Smooth muscle cell of the brain vasculature (primary cell): ENCODE measurements at places on chromosomes 7 and 10.

DNA sequence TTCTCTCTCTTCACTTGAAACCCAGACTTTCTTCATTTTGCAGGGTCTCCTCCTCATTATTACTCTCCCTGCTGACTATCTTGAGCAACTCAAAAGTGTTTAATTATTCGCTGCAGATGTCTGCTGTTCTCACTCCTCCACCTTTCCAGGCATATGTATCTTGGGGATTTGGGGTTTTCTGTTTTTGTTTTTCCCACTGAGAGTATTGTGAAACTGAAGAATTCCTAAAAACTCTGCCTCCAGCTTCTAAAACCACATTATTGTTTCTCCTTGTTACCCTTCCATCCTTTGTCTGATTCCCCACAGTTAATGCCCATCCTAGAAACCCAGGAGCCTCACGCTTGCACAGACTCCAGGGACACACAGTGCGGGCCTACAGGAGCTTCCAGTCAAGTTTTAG lies 51.3 kb downstream of the WNT2 start:
- DNase-seq: no peak

DNA sequence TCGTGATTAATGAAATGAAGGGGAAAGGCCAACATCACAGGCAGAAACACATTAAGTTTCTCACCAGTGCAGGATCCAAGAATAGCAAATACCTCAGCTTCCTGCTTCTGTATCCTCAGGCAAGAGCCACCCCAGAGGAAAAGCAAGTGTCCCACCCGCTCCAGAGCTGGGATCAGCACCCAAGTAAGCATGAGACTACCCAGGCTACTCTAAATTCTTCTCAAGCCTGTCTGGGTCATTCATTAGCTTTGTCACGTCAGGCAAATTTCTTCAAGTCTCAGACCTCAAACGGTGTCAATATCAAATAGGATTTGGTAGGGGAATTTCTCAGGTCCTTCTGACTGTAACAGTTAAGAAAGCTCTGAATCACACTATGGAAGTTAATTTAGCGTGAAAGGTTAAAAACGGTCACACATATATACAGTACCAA lies 59.0 kb downstream of the GNA12 start:
- DNase-seq: no peak

GRCh38 chr7:26185844-26186180 lies 14.7 kb downstream of the HNRNPA2B1 start:
- DNase-seq: no peak

GRCh38 chr10:29642990-29643389 lies 8.2 kb upstream of the SVIL start:
- no peak for DNase-seq

GRCh38 chr7:11373546-11374142 lies 400.0 kb downstream of the PHF14 start:
- DNase-seq: no peak

- DNase-seq: no peak
Observed at GRCh38 chr10:50453940-50454339, 169.8 kb downstream of the SGMS1 start.

- DNase-seq: no peak
Observed at GRCh38 chr7:138837627-138838026, 39.6 kb upstream of the ATP6V0A4 start.

- no peak for DNase-seq
Observed at GRCh38 chr7:80902716-80903308, 16.0 kb downstream of the SEMA3C start.

GRCh38 chr7:37728747-37729146 lies 45.2 kb downstream of the GPR141 start:
- DNase-seq: no peak

- peak; percentile 79 for DNase-seq
Observed at GRCh38 chr10:126252884-126253610, 135.2 kb downstream of the ADAM12 start.

GRCh38 chr7:54917613-54918391 lies 101.0 kb upstream of the EGFR start:
- no peak for DNase-seq

- no peak for DNase-seq
Observed at GRCh38 chr10:11326913-11327616, 284.4 kb downstream of the USP6NL start.

DNA sequence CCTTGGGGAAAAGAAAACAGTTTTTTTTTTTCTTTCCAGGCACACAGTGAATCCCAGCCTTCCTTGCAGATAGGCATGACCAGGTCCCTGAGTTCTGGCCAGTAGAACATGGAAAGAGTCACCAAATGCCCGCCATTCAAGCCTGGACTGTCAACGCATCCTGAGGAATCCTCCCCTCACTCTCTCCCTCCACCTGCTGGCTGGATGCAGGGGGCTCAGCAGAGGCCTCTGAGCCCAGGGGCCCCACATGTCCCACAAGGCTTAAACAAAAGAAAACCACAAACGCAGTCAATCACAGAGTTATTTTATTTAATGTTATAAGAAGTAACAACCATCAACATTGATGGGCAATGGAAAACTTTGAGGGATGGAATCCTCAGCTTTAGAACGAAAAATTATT lies 93.1 kb downstream of the JCAD start:
- no peak for DNase-seq

- DNase-seq: no peak
Observed at GRCh38 chr10:93758508-93758885, 761 bp downstream of the LGI1 start.

GRCh38 chr7:154497751-154498150 lies 445.6 kb downstream of the DPP6 start:
- no peak for DNase-seq

GRCh38 chr7:54330216-54330800 lies 211.9 kb upstream of the VSTM2A start:
- no peak for DNase-seq

DNA sequence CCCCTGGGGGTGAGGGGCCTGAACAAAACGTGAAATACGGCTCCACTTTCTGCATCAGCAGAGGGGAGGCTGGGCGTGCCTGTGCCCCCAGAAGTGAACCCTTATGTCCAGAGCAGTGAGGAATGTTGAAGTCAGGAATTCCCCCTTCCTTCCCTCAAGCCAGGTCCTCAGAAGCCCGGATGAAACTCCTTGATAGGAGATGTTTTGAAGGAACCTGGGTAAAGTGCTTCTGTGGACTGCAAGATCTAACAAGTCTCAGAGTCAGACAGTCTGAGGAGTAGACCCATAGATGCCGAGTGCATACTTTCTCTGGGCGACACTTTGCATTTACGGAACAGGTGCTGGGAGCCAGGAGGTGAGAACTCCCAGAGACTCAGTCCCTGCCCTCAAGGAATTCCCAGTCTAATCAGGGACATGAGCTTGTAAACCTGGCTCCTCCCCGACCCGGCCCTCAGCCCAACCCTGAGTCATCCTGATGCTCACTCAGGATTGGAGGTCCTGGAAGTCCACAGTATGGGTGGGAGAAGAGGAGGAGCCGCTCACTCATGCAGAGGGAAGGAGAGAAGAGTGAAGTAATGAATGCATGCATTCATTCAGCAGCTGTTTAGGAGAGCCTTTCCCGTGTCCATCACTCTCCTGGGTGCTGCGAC lies 179.5 kb upstream of the ITGB1 start:
- DNase-seq: no peak

- DNase-seq: no peak
Observed at GRCh38 chr7:116249969-116250553, 39.7 kb downstream of the TES start.

DNA sequence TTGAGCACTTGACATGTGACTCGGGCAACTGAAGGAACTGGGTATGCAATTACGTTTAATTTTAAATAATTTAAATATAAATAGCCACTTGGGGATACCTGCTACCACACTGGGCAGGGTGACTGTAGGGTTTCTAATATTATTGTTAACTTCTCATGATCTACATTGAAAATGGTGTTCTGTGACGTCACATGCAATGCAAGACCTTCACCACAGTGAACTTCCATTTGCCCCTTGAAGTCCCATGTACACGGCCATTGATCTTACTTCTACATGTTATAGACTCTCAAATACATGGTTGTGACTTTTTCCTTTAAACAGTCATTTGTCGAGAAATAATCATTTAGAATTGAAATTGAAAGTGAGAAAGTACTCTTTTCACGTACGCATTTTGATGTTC lies 154.0 kb downstream of the MGMT start:
- no peak for DNase-seq

DNA sequence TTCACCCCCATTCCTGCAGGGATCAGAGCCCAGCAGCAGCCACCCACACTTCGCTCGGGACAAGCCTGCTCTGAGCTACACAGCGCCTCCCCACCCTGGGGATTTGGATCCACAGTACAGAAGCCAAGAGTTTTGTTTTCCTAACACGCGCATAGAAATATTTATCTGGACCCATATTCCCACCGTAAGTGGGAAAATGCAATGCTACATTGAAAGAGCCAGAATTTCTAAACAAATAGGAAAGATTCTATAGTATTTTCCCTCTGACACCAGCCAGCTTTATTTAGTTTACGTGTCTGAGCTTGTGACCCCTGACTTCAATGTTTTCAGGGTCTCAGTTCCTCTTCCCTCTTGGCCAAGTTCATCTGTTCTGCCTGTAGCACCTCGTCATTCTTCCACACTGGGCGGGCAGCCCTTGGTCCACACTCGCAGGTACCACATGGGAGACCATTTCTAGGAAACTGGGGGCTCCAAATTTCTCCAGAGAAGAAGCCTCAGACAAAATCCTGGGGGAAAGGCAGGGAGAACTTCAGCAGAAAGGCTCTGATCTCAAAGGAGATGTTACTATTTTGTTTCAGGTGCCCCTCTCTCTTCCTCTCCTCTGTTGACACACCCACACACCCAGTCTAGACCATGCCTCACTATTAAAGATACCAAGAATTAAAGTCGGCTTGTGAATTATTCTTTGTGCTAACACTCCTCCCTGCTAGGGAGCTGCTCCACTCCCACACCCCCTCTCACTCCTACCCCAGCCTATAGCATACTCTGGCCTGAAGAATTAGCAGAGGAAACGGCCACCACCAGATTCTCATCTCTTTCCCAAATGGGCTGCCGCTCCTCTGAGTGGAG lies 116.0 kb upstream of the PCGF5 start:
- no peak for DNase-seq

DNA sequence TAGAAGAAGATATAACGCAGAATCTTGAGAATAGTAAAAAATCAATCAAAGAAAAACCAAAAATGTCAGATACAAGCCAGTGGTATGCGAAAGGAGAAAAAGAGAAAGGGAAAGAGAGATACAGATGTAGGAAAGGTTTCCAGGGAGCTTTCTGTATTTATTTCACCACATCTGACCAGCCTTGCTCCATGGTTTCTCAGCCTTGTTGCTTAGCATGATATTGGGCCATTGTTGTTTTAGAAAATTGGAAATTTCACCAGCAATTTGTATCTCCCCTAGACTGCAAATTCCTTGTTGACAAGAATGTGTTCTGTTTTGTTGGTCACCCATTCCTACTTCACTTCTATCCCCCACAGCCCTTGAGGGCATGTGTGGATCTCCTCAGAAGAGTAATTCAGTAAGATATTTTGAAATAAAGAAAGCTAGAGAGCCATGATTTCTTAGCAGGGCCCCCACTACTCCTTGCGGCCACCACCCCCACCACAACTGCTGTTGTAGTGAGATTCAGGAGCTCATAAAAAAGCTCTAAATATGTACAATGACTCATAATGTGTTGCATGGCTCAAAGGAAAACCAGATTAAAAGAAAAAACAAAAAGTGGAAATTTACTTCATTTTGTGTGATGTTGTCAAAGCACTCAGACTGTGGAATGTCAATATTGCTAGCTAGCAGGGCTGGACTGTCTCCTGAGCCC lies 138.7 kb downstream of the CHRM2 start:
- DNase-seq: no peak

- no peak for DNase-seq
Observed at GRCh38 chr7:42627626-42628025, 284.2 kb downstream of the C7orf25 start.

GRCh38 chr7:17212188-17212587 lies 86.3 kb upstream of the AHR start:
- no peak for DNase-seq

DNA sequence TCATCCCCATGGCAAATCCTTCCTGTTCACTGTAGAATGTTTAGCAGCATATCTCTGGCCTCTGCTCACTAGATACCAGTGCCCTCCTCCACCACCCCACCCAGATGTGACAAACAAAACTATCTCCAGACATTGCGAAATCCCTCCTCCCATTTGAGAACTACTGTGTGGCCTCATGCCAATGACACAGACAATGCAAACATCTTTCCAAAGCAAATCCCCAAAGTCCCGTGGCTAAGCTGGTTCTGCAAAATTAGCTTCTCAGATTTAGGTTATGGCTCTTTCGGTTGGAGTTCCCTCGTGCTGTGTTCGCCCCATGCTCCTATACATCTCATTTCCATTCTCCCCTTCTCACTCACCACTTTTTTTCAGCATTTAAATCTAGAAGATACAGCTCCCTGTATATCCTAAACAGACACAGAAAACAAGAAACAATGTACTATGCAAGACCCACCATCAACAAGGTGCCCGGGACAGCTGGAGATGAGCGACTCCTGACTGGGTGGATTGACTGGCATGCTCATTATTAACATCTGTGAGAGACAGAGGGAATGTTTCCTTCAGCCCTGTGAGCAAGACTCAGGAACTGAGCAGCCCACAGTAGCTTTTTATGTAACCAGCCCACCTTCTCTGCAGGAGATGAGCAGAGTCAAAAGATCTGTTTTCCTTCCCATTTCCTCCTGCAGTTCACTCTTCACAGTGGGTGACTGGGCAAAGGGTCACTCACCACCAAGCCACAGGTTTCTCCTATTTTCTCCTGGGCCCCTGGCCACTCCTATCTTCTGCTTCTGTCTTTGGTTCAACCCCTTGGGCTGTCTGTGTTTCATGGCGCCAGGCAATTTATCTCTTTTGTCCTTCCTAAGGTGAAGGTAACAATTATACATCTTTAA lies 225.7 kb upstream of the AOAH start:
- no peak for DNase-seq

- no peak for DNase-seq
Observed at GRCh38 chr7:124060528-124060927, 27.7 kb upstream of the TMEM229A start.

- DNase-seq: no peak
Observed at GRCh38 chr10:77819210-77820112, 107.1 kb downstream of the DLG5 start.

- DNase-seq: no peak
Observed at GRCh38 chr7:44824894-44825526, 22.9 kb downstream of the H2AZ2 start.

GRCh38 chr7:24882989-24883621 lies 96.9 kb downstream of the OSBPL3 start:
- peak; percentile 29 for DNase-seq

- DNase-seq: no peak
Observed at GRCh38 chr10:73552819-73553715, 38.1 kb downstream of the USP54 start.

- no peak for DNase-seq
Observed at GRCh38 chr10:13630231-13630630, 43.5 kb downstream of the PRPF18 start.

GRCh38 chr7:117012696-117013095 lies 59.4 kb downstream of the ST7 start:
- DNase-seq: peak; percentile 35

DNA sequence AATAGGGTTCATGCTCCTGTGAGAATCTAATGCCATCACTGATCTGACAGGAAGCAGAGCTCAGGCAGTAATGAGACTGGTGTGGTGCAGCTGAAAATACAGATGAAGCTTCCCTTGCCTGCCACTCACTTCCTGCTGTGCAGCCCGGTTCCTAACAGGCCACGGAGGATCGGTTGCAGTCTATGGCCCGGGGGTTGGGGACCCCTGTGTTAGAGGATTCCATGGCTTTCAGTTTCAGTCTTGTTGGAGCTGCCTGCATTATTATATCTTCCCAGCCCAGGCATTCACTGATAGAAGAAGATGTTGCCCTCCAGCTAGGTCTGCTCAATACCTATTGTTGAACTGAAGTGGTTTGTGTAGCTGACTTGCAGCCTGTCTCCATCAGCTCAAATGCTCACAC lies 1298.8 kb downstream of the TYW1 start:
- no peak for DNase-seq
